SIG-M5 (cell line): ENCODE measurements at places on chromosomes 12 and 14.
A peak's percentile ranks its signal among the peaks of the same experiment; 100 is the strongest.

DNA sequence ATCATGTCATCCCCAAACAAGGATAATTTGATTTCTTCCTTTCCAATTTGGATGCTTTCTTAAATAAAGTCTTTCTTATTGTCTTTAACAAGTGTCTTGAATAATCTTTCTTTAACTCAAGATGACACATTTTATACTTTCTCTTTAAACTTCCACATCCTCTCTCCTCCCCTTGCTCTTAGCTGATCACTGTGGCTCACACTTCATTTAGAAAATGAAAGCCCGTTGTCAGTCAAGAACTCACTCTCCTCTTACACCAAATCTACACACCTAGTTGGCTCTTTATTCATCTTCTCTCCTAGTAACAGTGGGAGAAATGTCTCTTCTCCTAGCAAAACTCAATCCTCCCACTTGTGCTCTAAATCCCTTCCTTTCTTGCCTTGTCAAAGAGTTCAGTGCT lies 10.4 kb upstream of the RMST start:
- DNase-seq: no peak

DNA sequence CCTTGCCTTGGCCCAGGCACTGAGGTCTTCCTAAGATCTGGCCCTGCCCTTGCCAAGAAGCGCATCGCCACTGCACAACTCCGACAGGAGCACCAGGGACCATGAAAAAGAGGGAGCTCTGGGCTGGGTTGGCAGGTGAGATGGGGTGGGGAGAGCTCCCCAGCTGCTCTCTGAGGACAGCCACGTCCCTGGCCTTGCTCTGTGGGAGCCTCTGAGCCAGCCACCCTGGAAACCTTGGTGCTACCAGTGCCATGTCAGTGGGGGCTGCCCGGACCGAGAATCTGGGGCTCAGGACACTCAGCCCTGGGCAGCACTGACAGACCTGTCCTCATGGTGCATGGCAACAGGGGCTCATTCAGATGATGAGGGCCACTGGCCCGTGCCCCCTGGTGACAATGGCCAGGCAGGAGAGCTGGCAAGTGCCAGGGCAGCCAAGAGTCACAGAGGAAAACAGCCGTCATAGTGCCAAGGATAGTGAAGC lies 134.8 kb downstream of the ZFP36L1 start:
- no peak for DNase-seq

- no peak for DNase-seq
Observed at GRCh38 chr14:52077256-52077979, 8.6 kb upstream of the NID2 start.

DNA sequence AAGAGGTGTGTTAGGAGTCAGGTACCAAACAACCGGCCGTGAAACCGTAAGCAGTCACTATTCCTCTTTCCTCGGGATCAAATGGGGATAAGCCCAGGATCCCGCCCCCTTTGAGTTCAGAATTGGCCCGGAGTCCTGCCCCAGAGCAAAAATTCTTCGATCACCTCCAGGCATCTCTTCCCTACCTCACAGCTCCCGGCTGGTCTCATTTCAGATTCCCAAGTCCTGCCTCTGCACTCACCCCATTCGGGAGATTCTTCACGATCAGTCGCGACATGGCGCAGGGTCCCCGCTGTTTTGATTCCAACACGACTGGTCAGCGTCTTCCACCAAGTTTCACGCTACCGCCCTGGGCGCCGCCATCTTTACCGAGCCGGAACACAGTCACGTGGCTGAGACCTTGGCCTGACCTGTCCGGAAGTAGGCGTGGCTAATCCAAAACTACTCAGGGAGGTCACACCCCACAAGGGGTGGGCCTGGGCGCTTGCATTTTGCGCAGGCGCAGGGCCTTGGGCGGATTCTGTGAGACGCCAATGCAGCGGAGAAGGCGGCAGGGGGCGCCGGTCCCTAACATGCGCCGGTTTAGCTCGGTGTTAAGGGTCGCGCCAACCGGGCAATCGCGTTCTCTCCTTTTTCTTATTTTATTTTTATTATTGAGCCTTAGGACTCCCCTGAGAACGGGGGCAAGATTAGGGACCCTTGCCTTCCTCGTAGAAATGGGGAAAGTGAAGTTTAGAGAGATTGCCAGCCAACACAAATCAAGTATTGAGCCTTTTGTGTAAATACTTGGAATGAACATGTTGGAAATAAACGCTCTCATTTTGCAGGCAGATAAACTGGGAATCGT lies at the start of gene RBM19:
Gene RBM19 (minus strand): TSS at position 375 of the 847 bp plus-strand sequence. CDS start 98 bp downstream, at position 277.
- DNase-seq: peak; percentile 73

- no peak for DNase-seq
Observed at GRCh38 chr12:120130011-120130410, 13.5 kb upstream of the RAB35 start.

GRCh38 chr12:53530920-53531319 lies 23.6 kb upstream of the NPFF start:
- DNase-seq: no peak

DNA sequence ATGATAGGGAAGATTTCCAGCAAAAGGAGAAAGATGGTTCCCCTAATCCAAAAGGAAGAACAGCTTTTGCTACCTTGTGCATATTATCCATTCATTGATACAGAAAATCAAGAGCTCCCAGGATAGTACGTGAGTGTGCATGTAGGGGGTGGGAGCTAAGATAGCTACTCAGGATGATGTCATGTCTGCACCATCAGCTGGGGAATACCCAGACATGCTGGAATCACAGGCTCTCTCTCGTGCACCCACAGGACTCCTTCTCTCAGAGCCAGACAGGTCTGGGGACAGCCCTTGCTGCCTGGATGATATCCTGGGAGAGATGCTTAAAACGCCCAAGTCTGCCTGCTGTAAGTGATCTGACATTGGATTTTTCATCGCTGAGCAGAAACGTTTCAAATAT lies 38.9 kb downstream of the FOXN3 start:
- DNase-seq: no peak

- DNase-seq: no peak
Observed at GRCh38 chr14:101123618-101124510, 220.3 kb upstream of the RTL1 start.

DNA sequence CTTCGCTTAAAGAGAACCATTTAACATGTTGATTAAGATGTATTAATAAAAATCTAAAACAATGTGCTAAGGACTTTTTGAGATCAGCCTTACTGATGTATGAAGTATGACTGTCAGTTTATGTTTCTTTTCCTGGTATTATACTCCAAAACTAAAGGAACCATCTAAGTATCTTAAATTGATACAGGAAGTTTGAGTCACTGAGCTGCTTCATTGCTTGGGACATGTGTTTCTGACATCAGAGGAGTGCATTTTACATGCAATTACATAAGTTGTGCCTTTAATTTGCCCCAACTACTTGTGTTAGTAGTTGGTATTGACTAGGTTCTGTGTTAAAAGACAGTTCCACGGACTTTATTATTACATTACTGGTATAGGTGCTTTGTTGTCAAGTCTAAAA lies 50.9 kb downstream of the PROX2 start:
- no peak for DNase-seq

- no peak for DNase-seq
Observed at GRCh38 chr12:66206141-66206540, 17.1 kb downstream of the IRAK3 start.

- no peak for DNase-seq
Observed at GRCh38 chr12:108477881-108478259, 37.2 kb upstream of the FICD start.

- no peak for DNase-seq
Observed at GRCh38 chr14:31414190-31414833, 6.0 kb downstream of the HEATR5A start.

- DNase-seq: no peak
Observed at GRCh38 chr12:10753059-10753458, 29.9 kb upstream of the YBX3 start.

- no peak for DNase-seq
Observed at GRCh38 chr12:66799551-66799950, 120.7 kb upstream of the GRIP1 start.

GRCh38 chr14:60713513-60713912 lies 10.6 kb downstream of the SIX4 start:
- no peak for DNase-seq

GRCh38 chr14:22822571-22823098 lies 7.1 kb upstream of the MRPL52 start:
- no peak for DNase-seq

- no peak for DNase-seq
Observed at GRCh38 chr14:96100161-96101064, 61.3 kb downstream of the C14orf132 start.
